ENCODE measurements at places on chromosomes 7 and 10.
A peak's percentile ranks its signal among the peaks of the same experiment; 100 is the strongest.

DNA sequence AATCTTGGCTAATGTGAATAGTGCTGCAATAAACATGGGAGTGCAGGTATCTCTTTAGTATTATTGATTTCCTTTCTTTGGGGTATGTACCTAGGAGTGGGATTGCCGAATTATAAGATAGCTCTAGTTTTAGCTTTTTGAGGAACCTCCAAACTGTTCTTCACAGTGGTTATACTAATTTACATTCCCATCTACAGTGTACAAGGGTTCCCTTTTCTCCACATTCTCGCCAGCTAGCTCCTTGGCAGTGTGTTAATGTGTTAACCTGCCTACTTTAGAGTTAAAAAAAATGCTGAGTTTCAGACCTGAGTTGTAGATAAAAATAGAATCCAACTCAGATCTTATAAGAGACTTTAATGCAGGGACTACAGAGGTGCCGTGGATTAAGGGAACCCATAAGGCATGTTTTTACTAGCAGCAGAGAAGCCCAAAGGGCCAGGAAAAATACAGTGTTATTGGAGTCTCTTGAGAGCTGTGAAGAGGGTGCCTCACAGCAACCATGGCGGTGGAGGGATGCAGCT is 35.4 kb downstream of the CDK13 start:
- DNase-seq = no peak

GRCh38 chr7:93862651-93863050 is 27.9 kb downstream of the TFPI2 start:
- no peak for DNase-seq

GRCh38 chr7:80768756-80769155 is 130.3 kb downstream of the CD36 start:
- no peak for DNase-seq

- DNase-seq = peak; percentile 1
Measured at GRCh38 chr7:68176974-68177373, 1180.3 kb downstream of the TYW1 start.

DNA sequence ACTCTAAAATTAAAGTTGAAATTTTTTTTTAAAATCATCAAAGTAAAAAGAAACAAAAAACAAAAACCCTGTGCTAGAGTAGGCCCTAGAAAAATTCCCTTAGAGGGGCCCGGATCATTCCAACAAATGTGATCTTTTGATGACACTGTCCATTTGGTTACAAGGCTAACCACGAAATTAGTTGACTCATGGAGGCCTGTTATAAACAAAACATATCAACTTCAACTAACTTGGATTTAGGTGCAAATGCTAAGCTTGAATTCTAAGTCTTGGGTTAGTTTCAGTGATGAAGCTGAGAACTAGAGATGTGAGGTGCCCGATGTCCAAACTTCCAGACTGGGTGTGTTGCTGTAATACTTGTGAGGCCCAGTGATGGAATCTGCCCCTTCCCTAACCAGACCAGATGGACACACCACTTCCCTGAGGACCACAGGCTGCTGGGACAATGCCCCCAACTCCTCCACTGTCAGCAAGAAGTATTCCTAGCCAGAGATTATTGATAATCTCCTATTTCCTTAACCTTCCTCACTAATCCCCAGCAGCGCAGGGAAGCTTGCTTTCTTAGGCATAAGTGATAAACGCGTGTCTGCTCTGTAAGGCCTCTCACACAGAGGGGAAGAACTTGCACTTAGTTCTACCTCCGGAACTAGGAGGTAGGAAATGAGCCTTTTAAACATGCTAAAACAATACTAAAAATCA is 108.7 kb downstream of the RAPGEF5 start:
- no peak for DNase-seq

- DNase-seq = no peak
Measured at GRCh38 chr10:988667-989545, 672 bp downstream of the GTPBP4 start.

DNA sequence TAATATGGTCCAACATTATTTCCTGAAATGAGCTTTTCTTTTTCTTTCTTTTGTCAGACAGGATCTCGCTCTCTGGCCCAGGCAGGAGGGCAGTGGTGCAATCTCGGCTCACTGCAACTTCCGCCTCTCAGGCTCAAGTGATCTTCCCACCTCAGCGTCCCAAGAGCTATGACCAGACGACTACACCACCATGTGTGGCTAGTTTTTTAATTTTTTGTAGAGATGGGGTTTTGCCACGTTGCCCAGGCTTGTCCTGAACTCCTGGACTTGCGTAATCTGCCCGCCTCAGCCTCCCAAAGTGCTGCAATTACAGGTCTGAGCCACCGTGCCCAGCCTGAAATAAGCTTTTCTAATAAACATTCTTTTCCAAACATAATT is 48.6 kb downstream of the CUL2 start:
- no peak for DNase-seq

- DNase-seq = no peak
Measured at GRCh38 chr7:2934984-2935740, 91.1 kb upstream of the GNA12 start.

DNA sequence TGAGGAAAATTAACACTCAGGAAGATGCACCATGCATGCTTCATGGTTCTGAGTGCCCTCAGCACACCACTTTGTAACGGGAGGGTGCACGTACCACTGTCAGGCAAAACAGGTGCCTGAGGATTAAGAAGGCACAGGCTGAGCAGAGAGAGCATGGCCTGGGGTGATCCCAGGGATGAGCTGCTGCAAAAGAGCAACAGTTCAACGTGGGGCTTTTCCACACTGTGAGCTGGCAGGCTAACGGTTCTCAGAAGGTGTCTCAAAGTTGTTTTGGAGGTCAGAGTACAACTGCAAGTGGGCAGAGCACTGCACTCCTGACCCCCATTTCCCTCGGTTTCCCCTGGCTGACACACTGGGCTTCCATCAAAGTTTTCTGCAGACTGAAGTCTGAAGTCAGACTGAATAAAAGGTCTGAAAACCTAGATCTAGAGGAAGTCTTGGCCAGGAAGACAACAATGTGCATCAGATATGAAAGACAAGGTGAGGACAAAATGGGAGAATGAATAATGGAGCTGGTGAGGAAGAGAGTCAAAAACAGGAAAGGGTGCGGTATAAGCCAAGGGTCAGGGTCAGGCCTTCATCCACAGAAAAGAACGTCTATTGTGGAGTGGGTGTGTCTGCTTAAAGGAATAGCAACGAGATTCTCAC is 20.5 kb downstream of the ZNF438 start:
- no peak for DNase-seq

- no peak for DNase-seq
Measured at GRCh38 chr10:70942125-70942524, 53.8 kb upstream of the PCBD1 start.

GRCh38 chr10:86703176-86703575 is 34.9 kb downstream of the LDB3 start:
- no peak for DNase-seq

All from cerebellar nuclear complex (tissue), 1 donor.